ENCODE measurements at places on chromosomes 2 and 18.

DNA sequence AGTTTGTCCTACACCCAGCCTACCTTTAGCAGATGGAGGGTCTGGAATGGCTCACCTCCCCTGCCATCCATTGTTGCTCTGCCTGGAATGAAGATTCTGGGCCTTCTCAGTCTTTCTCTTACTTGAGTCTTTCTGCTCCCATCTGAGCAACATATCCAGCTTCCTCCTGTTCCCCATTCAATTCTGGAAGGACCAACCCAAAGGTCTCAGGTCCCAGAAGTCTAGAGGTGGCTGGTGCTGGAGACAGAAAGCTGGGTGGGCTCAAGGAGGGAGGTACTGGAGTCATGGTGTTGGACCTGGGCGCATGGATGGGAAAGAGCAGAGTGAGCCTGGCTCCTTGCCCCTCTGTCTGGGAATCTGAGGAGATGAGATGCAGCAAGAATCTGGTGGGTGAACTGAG is 93.5 kb upstream of the SIX3 start:
- no peak for DNase-seq

- no peak for DNase-seq
Measured at GRCh38 chr2:72895154-72895553, 7.9 kb downstream of the SPR start.

DNA sequence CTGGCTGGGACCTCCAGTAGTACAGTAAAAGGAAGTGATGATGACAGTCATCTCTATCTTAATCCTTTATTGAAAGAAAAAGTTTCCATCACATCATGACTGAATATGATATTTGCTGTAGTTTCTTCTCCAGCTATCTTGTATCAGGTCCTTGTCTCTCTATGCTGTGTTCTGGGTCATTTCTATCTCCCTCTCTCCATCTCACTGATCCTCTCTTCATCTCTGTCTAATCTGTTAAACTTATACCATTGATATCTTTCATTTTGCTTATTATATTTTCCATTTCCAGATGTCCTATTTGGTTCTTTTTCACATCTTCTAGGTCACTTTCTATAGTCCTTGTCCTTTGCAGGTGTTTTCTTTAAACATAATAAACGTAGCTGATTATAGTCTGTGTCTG is 12.3 kb downstream of the CYS1 start:
- no peak for DNase-seq

GRCh38 chr2:169663247-169663646 is 31.0 kb downstream of the CFAP210 start:
- no peak for DNase-seq

- no peak for DNase-seq
Measured at GRCh38 chr2:110863726-110864125, 131.4 kb downstream of the ACOXL start.

GRCh38 chr2:41859615-41860514 is 188.0 kb upstream of the PKDCC start:
- DNase-seq, result no peak

- no peak for DNase-seq
Measured at GRCh38 chr18:40058811-40059570, 1896.0 kb upstream of the PIK3C3 start.

- no peak for DNase-seq
Measured at GRCh38 chr2:192390401-192390800, 195.7 kb upstream of the TMEFF2 start.

GRCh38 chr2:128432423-128432822 is 113.8 kb upstream of the HS6ST1 start:
- no peak for DNase-seq

GRCh38 chr2:35548171-35548570 is 807.4 kb upstream of the CRIM1 start:
- no peak for DNase-seq

- no peak for DNase-seq
Measured at GRCh38 chr2:147509821-147510220, 335.0 kb upstream of the ACVR2A start.

GRCh38 chr2:224659714-224660113 is 56.5 kb downstream of the CCDC195 start:
- no peak for DNase-seq

DNA sequence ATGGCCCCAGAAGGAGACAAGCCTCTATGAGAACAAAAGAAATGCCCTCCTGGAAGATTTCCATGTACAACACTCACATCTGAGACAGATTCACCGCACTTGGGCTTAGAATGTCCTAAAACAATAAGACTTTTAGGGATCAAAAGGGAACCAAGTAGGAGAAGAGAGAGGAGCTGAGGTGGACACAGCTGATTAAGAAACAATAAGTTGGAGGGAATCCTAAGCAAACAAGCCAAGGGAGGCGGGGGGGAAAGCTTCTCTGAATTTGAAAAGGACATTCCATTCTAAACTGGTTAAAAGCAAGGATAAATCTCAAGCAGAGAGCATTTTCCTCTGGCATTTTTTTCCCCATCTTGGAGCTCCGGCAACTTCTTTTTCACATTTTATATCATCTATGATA is 9.9 kb downstream of the ACVR1 start:
- DNase-seq, result no peak

DNA sequence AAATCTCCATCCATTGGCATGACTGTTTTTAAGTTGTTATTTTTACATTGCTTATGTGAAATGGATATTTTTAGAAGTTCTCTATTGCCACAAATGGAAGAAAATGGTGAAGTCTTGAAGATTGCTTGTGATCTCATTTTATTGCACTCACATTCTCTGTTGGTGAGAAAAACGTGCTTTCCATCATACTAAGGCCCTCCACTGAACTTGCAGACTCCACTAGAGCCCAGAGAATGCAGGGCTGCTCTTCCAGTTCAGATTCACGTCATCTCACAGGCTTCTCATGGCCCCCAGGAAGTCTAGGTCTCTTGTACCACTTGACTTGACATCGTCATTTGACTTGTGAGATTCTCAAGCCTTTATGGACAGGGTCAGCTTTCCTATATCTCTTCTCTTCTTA is 254.8 kb upstream of the COPS8 start:
- no peak for DNase-seq

DNA sequence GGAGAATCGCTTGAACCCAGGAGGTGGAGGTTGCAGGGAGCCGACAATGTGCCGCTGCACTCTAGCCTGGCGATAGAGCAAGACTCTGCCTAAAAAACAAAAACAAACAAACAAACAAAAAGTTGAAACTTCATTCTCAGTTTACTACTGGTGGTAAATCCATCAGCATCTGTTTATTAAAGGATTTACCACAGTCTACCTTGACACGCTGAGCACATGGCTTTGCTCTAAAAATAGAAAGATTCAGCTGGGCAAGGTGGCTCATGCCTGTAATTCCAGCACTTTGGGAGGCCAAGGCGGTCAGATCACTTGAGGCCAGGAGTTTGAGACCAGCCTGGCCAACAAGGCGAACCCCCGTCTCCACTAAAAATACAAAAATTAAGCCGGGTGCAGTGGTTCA is 201.3 kb downstream of the TGIF1 start:
- no peak for DNase-seq

DNA sequence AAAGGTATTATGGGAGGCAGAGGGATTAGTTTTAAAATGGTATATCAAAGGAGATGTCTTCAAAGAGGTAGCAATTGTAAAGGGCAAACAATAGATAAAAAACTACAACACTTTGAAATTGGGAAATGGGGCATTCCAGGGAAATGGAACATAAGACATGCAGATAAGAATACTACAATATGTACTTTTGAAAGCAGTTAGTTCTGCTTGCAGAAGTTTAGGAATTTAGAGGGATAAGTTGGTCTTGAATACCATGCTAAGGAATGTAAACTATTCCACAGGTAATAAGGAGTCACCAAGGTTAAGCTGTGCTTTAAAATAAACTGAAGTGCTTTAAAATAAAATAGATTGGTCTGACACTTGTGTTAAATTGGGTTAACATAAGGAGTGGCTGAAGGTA is 571.7 kb upstream of the ACVR2A start:
- DNase-seq, result no peak

DNA sequence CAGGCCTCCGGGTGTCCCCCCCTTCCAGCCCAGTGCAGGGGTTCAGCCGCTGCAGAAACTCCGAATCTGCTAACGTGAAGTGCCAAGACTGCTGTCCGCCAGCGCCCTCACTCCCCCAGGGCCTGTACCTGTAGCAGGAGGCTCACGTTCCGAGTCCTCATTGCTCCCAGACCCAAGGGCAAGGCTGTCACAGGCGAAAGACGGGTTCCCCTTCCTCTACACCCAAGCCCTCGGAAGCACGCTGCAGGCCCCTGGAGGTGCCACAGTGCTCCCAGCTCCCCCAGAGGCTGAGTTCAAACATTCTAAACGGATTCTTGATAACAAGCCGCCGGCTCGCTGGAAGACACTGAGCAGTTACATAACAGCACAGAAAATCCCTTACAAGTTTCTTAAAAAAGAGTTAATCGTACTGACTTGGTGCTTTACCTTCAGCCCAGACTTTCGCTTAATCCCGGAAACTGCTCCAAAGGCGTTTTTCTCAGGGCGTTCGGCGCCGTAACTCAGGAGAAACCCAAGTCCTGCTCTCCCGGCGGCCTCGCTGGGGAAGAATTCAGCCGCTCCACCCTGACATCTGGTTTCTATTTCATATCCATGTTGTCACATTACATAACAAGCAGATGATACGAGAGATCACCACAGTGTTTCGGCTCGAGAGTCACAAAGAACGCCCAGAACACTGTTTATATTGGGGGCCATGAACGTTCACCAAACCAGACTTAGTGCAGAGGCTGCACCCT is 92.0 kb downstream of the HDAC4 start:
- DNase-seq, result no peak

GRCh38 chr2:197354169-197354558 is 43.6 kb upstream of the ANKRD44 start:
- DNase-seq, result no peak

- no peak for DNase-seq
Measured at GRCh38 chr2:105711394-105711793, 33.3 kb upstream of the NCK2 start.

DNA sequence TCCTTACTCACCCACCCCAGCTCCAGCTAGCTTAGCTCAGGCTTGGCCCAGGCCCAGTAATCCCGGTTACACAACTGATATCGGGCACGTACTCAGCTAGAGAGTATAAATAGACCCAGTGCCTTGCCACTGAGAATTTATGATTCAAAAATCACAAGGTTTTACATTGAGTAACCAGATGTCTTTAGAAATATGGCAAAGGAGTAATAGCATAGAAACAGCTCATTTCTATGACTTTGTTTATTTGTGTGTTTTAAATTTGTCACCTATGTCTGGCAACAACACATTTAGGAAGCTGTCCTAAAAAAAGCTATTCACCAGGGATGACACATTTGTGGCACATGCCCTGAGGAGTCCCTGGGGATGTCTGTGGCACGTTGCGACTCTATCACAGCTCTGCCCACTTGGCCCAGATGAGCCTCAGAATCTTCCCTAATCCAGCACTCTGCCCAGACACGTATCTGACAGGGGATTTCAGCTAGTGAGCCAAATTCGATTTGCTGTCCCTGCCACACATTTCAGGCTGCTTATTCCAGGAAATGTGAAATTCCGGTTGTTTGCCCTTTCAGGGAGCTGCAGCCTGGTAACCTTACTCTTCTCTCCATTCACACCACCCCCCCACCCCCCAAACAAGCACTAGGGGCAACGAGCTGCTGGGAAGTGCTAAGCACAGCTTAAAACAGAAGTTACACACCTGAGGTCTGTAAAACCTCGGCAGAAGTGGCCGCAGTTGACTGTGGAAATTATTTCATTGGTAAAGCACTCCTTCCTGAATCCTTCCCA is 85.4 kb upstream of the ZCCHC2 start:
- no peak for DNase-seq

DNA sequence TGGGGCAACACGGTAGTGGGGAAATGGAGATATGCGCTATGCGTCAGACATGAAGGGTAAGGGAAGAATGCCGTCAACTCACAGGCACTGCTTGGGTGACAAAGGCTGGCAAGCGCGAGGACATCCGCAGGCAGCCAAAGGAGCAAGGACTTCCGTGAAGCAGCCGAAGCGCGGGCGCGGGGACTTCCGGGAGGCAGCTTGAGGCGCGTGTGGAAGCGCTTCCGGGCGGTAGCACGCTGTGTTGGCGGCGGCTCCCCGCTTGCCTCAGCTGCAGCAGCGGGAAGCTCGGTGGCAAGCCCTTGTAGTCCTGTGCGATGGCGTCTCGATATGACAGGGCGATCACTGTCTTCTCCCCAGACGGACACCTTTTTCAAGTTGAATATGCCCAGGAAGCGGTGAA is at the start of gene PSMA8:
Gene PSMA8, plus strand, starts transcription at position 218 of the 400 bp plus-strand sequence. Its CDS starts 97 bp downstream, at position 315.
- DNase-seq, result peak; percentile 44

Data from common myeloid progenitor, CD34-positive (primary cell).